Activated CD4-positive, alpha-beta T cell treated with anti-CD3 and anti-CD28 coated beads, Interleukin-2, amount 50 U/mL, for 1 hour (primary cell): ENCODE measurements at places on chromosomes 6 and 20.

DNA sequence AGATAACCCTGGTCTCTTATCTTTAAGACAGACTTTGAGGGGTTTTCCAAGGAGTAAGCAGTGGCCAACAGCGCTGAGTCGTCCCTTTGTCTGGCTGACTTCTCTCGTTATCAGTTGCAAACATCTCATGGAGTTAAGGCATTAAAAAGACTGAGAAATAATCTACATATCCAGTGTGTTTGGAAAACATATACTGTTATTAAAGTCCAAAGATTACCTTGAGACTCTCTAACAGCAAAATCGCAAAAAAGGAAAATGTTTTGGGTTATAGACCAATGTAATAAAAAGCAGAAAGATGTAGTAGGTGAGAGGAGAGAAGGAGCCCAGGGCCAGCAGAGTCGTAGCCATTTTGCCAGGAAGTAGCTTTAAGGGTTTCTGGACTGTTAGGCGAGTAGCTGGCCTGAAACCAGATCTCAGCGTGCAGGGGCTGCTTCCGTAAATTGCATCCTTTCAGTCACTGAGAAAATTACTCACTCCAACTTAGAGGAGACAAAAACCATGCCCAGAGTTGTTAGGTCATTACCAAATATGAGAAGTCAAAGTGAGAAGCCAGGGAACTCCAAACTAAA, 24.6 kb downstream of the MYLK4 start:
- no peak for DNase-seq

GRCh38 chr6:513961-514360, 122.4 kb downstream of the IRF4 start:
- no peak for DNase-seq

- no peak for DNase-seq
Measured at GRCh38 chr6:139587469-139587868, 213.0 kb upstream of the CITED2 start.

GRCh38 chr6:37033819-37034795, 28.7 kb downstream of the FGD2 start:
- no peak for DNase-seq

- no peak for DNase-seq
Measured at GRCh38 chr20:62774762-62775161, 21.5 kb upstream of the MRGBP start.

GRCh38 chr6:56347526-56347925, 100.1 kb upstream of the COL21A1 start:
- DNase-seq, result no peak

GRCh38 chr6:145814501-145815308, at the start of gene FBXO30:
Gene FBXO30 (minus strand): TSS chr6:145814795. CDS start chr6:145806405, 8,390 bp downstream.
- DNase-seq, result peak; percentile 79

GRCh38 chr20:56163806-56164205, 84.7 kb upstream of the MC3R start:
- no peak for DNase-seq

DNA sequence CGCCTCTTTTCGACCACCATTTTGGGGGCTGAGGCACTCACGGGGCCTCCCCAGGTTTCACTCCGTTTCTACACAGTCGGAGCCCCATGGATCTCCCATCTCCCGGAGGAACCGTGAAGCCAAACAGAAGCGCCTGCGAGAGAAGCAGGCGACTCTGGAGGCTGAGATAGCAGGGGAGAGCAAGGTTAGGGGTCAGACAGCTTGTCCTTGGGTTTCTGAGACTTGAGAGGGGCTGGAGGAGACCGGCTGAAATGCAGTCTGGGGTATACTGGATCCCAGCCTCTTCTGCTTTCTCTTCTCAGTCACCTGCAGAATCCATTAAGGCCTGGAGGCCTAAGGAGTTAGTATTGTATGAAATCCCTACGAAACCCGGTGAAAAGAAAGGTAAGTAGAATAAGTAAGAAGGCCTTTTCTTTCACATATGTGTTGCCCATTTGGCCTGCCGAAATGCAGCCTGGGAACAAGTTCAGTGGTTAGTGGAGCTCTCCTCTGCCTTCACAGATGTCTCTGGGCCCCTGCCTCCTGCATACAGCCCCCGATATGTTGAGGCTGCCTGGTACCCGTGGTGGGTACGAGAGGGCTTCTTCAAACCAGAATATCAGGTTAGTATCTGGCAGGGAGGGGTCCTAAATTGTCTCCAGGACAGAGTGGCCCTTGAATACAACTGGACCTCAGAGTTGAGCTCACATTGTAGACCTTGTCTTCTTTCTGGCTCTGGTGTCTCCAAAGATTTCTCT, 984 bp downstream of the VARS2 start:
- DNase-seq, result no peak

- no peak for DNase-seq
Measured at GRCh38 chr6:30836431-30836866, 47.9 kb upstream of the DDR1 start.

- no peak for DNase-seq
Measured at GRCh38 chr20:63873477-63873971, 8.5 kb downstream of the TPD52L2 start.

- no peak for DNase-seq
Measured at GRCh38 chr6:136592930-136593673, 42.9 kb upstream of the MAP7 start.
